Activated naive CD4-positive, alpha-beta T cell (primary cell): ENCODE measurements at places on chromosomes 16 and 17.

- peak; percentile 33 for DNase-seq
These were observed 716 bp upstream of the HIC1 start for GRCh38 chr17:2054262-2054511.

DNA sequence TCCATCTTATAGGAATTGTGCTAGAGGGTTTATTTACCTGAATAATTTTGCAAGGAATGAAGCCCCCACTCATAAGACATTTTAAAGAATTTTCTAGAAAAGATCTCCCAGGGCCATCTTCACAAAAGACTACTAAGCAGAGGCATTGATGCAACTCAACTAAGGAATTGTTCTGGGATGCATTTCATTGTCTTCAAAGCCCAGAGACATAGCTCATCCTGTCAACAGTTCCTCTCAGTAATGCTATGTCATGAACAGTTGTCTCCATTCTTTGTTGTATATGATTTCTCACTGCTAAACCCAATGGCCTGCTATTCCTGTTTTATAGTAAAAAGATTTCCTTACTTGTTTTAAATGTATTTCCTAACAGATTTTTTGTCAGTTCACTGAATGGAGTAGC is 136.8 kb upstream of the RBL2 start:
- DNase-seq: no peak

GRCh38 chr16:19913340-19913645 is 28.6 kb upstream of the GPRC5B start:
- DNase-seq: no peak

DNA sequence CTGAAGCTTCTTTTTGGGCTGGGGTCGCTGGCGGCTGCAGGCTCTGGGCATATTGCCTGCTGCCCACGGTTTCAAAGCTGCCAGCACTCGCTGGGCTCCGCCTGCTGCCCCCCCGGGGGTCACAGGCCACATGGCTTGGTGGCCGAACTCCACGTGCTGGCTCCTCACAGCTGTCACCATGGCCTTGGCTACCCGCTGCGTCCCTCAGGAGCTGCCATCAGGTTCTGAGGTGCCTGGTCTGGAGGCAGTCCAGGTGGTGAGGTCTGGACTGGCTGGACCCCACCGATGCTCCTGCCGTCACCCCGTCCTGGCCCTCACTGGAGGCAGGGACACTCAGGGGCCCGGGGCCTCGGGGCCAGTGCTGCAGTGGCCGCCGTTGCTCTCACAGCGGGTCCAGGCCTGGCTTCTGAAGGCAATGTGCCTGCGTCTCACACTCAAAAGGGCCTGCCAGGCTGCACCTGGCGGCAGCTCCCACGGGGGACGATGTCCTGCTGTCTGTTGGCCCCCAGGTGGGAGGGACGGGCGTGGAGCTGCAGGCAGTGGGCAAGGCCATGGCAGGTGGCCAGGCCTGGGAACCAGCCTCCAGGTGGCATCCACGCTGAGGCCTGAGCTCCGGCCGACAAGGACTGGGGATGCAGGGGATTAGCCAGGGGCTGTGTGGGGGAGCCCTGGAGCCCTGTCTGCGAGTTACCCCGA is 13.3 kb downstream of the CAPN15 start:
- DNase-seq: no peak

DNA sequence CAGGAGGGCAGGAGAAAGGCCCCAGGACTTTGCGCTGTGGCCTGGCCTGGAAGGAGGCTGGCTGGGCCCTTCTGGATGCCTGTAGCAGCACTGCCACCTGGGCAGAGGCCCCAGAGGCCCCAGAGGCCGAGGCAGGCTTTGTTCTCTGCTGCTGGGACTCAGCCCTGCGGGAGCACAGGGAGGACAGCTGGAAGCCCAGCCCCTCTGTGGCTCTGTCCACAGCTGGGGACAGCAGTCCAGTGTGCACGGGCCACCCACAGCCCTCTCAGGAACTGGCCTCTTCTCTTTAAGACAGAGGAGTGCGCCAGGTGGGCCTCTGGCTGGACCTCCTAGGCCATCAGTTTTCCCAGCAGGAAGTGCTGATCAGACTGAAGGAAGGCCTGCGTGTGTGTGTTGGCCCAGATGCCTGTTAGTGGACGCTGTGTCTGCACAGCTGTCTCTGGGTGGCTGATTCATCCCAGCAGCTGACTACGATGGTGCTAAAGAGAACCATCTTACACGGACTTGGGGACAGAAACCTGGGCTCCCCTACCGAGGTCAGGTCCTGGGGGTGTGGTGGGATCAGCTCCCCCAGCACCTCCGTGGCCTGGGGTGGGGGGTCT is 26.9 kb upstream of the ZNF750 start:
- no peak for DNase-seq

DNA sequence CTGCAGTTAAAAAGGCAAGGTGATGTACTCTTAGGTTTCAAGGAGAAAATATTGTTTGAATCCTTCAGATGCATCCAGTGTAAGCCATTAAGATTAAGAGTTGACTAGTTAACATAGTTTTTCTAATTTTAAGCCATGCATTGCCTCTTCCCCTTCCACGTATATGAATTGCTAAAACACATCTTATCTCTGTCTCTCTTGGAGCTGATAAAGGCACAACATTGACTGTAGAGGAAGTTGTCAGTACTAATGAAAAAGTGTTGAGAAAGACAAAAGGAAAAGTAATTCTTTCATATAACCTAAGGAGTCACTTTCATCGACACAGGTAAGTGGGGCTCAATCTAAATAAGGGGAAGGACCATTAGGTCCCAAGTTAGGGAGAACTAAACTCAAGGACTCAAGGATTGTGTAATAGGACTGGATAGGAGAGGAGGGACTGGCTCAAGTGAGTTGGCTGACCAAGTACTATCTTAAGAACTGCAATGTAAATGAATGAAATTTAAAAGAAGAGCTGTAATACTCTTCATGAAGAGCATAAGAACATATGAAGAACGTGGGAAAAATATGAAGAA is 55.6 kb downstream of the GRB7 start:
- DNase-seq: no peak

- no peak for DNase-seq
These were observed 665 bp upstream of the GRIN2C start for GRCh38 chr17:74860229-74860871.

GRCh38 chr17:185445-186138 is 4.1 kb upstream of the DOC2B start:
- no peak for DNase-seq

GRCh38 chr16:745739-746138 is 4.9 kb upstream of the CIAO3 start:
- no peak for DNase-seq

GRCh38 chr16:25256695-25257469 is 763 bp downstream of the ZKSCAN2 start:
- DNase-seq: no peak
